ENCODE measurements at places on chromosomes 11 and 22.

DNA sequence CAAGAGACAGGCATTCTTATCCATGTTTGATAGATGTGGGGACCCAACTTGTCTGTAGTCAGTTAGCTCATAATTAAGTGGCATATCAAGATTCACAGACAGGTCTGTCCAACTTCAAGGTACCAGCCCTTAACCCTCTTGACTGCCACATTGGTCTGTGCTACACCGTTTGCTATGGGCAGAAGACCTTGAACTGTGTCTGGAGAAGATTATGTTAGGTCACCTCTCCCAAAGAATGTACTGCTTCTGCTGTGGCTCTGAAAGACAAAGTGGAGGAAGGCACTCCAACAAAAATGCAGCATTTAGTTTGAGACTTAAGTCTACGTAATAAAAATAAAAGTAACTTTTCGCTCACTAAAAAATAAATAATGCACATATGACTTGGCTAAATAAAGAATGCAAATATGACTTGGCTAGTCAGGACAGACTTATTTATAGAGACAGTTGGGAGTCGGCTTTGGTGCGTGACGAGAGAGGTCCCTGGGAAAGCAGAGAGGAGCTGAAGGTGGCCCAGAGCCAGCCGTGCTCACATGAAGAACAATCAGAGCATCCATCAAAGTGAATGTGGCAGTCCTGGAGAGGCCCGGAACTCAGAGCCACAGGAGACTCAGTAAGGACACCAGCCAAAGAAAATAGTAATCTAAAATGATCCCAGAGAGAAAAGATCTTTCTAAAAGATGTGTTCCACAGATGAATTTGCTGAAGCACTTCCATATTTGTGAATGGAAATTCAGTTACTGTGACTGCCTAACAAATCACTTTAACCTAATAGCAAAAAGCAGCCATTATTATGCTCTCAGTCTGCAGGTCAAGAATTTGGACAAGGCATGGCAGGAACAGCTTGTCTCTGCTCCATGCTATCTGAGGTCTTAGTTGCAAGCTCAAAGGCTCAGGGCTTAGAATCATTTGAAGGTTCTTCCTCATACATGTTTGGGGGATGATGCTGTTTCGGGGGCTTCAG is 35.0 kb downstream of the CWC15 start:
- no peak for DNase-seq

DNA sequence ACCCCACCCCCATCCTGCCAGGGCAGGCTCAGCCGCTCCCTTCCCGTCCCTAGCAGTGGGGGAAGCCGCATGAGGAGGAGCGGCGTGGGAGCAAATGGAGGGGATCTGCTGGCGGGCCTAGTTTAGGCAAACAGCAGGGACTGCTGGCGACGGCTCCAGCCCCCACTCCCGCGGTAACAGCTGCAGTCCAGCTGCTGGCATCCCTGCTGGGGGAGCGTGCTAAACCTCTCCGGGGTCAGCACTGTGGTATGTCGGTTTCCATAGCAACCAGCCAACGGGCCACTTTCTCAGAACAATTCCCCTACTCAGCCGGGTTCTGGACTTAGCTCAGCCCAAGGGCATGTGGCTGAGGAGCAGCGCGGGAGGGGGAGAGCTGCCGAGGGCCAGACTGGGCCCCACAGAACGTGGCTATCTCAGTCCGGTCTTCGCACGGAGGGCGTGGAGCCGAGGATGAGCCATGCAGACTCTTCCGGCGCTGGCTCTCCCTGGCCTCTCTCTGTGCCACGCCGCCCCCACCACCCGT is 98.8 kb downstream of the PKNOX2 start:
- DNase-seq: no peak

GRCh38 chr11:35289821-35290220 is 129.5 kb downstream of the SLC1A2 start:
- no peak for DNase-seq

GRCh38 chr11:120899720-120900119 is 124.2 kb upstream of the TBCEL start:
- no peak for DNase-seq

DNA sequence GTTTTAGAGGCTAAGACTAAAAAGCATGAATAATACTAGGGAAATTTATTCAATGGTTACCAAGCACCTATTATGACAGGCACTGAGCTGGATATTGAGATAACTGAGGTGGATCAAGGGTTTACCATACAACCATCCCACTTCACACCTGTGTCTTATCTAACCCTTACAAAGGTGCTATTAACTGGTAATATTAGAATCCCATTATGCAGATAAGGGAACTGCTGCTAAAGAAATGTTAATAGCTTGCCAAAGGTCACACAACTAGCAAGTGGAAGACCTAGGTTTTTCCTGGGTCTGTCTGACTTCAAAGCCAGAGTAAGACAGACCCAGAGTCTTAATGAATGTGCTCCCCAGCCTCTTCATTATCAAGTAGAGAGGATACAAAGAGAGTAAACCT is 21.1 kb upstream of the VSTM5 start:
- DNase-seq: no peak

GRCh38 chr11:44952082-44952481 is 1.4 kb upstream of the TP53I11 start:
- no peak for DNase-seq

- no peak for DNase-seq
Observed at GRCh38 chr11:70697701-70698100, 299.4 kb downstream of the CTTN start.

DNA sequence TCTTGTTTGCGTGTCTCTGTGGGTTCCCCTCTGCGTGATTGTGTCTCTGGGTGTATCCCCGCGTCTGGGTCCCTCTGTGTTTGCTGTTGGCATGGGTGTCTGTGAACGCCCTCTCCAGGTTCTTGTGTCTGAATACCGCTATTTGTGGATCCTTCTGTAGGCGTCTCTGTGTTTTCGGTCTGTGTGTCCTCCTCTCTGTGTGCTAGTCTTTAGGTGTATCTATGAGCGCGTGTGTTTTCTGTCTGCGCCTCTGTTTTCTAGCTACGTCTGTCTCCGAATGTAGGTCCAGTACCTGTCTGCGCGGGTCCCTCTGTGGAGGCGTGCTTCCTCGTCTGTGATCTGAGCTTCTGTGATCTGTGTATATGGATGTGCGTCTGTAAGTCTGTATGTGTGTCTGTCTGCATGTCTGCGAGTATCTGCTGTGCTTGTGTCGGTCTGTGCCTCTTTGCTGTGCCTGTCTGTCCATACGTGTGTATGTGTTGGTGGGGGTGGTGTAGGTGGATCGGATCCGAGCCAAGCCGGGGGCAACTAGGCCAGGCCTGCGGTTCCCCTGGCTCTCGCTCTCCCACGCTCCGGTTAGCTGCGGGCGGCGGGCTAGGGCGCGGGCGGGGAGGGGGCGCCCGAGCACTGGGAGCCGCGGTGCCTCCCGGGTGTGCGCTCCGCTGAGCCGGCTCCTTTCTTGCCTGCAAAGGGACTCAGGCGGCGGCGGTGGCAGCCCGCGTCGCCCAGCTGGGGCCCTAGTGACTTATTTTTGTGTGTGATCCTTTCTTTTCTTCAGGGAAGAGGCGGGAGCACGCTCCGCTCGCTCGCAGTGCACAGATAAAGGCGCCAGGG is 105.3 kb upstream of the E2F8 start:
- no peak for DNase-seq

- no peak for DNase-seq
Observed at GRCh38 chr11:119772641-119773415, 43.8 kb upstream of the NECTIN1 start.
